Peyer's patch (tissue), 4 donors: ENCODE measurements at places on chromosomes 16 and 17.

- DNase-seq: no peak
Measured at GRCh38 chr16:11140098-11140375, 116.0 kb downstream of the SOCS1 start.

DNA sequence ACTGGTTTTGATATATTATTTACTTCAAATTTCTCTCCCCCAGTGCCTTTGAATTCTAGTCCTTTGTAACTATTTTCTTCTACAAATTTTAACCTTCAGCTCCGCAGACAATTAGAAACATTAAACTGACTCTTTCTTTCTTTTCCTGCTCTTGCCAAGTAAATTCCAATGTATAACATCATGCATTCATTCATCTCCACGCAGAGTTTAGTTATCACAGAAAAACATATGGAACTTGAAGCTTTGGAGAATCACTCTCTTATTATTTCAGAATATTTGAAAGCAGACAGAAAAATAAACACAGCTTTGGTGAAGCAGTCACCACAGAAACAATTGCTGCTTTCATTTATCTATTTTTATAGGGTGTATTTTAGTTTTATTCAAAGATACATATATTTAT, 778.7 kb upstream of the CDH8 start:
- no peak for DNase-seq

DNA sequence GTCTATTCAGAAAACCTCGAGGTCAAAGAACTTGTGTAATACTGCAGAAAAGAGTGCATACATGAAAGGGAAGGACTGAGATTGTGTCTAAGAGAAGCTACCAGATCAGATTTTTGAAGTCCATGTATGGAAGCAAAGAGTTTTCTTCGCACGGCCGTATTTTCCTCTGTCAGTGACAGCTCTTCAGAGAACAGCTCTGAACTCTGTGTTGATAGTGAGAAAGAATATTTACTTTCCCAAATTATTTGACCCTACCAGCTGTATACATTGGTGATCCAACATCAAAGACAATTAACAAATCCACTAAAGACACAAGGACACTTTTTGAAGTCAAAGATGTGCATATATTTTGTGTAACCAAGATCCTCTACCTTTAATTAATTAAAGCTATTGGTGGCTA, 107.8 kb upstream of the PSMD7 start:
- DNase-seq: no peak

- no peak for DNase-seq
Measured at GRCh38 chr17:4724650-4725049, 6.6 kb upstream of the MED11 start.

DNA sequence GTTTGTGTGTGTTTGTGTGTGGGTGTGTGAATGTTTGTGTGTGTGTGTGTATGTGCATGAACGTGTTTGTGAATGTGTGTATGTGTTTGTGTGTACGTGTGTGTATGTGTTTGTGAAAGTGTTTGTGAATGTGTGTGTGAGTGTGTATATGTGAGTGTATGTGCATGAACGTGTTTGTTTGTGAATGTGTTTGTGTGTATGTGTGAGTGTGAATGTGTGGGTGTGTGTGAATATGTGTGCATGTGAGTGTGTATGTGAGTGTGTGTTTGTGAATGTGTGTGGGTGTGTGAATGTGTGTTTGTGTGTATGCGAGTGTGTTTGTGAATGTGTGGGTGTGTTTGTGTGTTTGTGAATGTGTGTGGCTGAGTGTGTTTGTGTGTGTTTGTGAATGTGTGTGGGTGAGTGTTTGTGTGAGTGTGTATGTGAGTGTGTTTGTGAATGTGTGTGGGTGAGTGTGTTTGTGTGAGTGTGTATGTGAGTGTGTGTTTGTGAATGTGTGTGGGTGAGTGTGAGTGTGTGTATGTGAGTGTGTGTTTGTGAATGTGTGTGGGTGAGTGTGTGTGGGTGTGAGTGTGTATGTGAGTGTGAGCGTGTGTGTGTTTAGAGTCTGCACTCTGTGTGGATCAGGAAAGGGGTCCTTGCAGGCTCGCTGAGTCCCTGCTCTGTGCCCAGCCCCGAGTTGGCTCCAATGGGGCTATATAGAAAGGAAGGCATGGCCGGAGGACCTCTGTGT, 890 bp upstream of the CD300A start:
- DNase-seq: no peak

GRCh38 chr17:81364278-81365147, 30.7 kb upstream of the BAHCC1 start:
- DNase-seq: no peak

- DNase-seq: no peak
Measured at GRCh38 chr16:63684149-63685101, 1437.4 kb downstream of the CDH11 start.
